ENCODE measurements at places on chromosomes 12 and 14. TPM values are rescaled to one million over a fixed set of nuclear protein-coding genes. Genes with fewer than 3 reads are reported as not detected.

FGF23 gene
- total RNA-seq = not detected

CLEC4E gene
- 5.6 TPM for total RNA-seq

MYF6 gene
- not detected for total RNA-seq

REP15 gene
- 8.3 TPM for total RNA-seq

GNG2 gene
- total RNA-seq = 9.3 TPM

ASCL1 gene
- not detected for total RNA-seq

PPP1R1A gene
- total RNA-seq = 3.3 TPM

GDF3 gene
- total RNA-seq = not detected

PLCZ1 gene
- total RNA-seq = not detected

APOLD1 gene
- 38.4 TPM for total RNA-seq

CCDC177 gene
- not detected for total RNA-seq

NFATC4 gene
- 84.5 TPM for total RNA-seq

MORN3 gene
- total RNA-seq = 0.78 TPM

DDHD1 gene
- 31.8 TPM for total RNA-seq

SLC10A1 gene
- not detected for total RNA-seq

HCAR3 gene
- 0.41 TPM for total RNA-seq

RNASE3 gene
- not detected for total RNA-seq

ASB2 gene
- total RNA-seq = 48.3 TPM

CD163 gene
- 464 TPM for total RNA-seq

RERGL gene
- total RNA-seq = 9.0 TPM

USP15 gene
- 39.5 TPM for total RNA-seq

KLRD1 gene
- 13.0 TPM for total RNA-seq

TAS2R19 gene
- 8.3 TPM for total RNA-seq

OTOGL gene
- total RNA-seq = 0.81 TPM

FAM222A gene
- 0.68 TPM for total RNA-seq
